ENCODE measurements at places on chromosomes 1 and 21.

DNA sequence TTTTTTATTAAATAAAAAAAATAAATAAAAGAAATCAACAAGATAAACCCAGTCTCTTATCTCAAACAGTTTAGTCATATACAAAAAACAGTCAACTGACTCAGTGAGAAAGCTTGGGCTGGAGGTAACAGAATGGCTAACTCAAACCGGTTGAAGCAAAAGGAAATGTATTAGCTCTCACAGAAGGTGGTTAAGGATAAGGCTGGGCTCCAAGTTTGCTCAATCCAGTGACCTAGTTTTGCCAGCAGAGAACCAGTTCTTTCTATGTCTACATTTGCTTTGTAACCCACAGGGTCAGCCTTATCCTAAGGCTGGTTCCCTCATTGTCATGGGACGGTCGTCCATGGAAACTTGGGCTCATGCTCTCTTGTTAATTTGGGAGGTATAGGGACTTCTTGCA, 144.5 kb upstream of the L1TD1 start:
- DNase-seq: no peak

DNA sequence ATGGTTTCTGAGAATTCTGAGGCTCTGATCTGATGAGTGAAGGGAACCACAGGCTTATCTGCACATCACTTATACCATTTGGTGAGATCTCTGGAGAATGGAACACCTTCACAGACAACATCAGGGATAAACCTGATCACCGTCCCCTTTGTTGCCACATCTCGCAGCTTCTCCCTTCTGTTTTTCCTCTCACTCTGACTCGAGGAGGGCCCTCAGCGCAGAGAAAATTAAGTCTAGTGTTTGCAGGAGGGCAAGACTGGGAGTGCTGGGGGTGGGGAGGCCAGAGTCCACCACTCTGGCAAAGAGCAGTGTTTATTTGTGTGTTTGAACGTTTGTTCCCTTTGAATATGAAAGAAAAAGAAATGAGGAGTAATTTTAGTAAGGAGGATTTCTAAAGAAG, 29.0 kb upstream of the BATF3 start:
- no peak for DNase-seq

- DNase-seq: no peak
These were observed 965 bp upstream of the SH2D5 start for GRCh38 chr1:20733360-20733975.

DNA sequence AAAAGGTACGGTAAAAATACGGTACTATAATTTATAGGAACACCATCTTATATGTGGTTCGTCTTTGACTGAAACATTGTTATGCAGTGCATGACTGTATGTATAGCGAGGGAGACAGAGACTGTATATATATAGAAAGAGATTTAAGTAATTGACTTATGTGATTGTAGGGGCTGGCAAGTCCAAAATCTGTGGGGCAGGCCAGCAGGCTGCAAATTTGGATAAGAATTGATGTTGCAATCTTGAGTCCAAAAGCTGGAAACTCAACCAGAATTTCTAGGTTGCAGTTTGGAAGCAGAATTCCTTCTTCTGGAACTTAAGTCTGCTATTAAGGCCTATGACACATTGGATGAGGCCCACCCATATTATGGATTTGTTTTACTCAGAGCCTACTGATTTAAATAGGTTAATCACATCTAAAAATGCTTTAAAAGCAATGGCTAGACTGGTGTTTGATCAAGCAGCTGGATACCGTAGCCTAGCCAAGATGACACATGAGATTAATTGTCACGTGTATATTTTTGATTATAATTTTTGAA, 42.0 kb downstream of the LAMC1 start:
- no peak for DNase-seq

DNA sequence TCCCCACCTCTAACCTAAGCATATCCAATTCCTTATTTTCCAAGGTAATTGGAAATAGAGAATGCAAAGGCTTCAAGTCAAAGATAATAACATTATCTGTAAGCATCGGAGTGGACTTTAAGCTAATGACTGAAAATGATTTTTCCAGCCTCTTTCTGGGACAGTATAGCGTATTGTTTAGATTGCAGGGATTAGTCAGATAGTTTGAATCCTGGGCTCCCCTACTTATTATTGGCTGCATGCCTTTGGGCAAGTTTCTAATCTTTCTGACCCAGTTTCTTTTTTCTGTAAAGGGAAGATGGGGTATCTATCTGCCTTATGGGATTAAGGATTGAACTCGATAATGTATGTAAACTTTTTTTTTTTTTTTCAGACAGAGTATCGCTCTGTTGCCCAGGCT, 1.5 kb upstream of the CDC20 start:
- no peak for DNase-seq

- DNase-seq: no peak
These were observed 1.0 kb downstream of the NTMT2 start for GRCh38 chr1:170146720-170147263.

- DNase-seq: peak; percentile 41
These were observed 12.3 kb downstream of the NES start for GRCh38 chr1:156664767-156665411.

GRCh38 chr1:234114648-234115307, 210.3 kb downstream of the SLC35F3 start:
- peak; percentile 71 for DNase-seq

- peak; percentile 78 for DNase-seq
These were observed 7.4 kb downstream of the CHI3L2 start for GRCh38 chr1:111234866-111235265.

GRCh38 chr1:162976628-162977027, 92.5 kb upstream of the RGS4 start:
- DNase-seq: no peak

DNA sequence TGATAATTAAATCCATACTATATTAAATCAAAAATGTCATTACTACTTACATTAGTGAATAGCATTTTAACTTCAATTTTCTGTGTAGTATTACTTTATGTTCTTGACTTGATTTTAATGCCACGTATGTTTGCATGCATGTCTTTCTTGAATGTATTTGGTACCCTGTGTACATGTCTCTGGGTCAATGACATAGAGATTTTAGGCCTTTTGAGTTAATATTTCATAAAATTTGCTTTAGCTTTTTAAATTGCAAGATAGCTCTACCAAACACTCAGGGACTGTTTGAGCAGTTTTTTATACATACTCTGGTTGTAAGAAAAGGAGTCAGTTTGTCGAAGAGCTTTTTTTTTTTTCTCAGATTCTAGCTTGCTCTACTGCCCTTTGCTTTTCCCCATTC, 1.5 kb downstream of the MLLT11 start:
- no peak for DNase-seq

GRCh38 chr1:243727503-243728203, 122.4 kb downstream of the AKT3 start:
- no peak for DNase-seq

DNA sequence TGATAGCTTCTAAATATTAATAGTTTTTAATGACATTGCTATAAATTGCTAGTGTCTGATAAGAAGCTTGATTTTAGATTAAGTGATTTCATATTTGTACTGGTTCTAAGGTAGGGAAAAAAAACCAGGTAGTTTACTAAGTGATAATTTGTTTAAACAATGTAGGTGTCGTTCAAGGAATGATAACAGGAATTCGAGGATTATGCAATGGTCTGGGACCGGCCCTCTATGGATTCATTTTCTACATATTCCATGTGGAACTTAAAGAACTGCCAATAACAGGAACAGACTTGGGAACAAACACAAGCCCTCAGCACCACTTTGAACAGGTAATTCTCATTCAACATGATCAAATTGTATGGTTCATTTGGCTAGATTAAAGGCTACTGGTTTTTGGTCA, 52.4 kb downstream of the SASS6 start:
- no peak for DNase-seq

GRCh38 chr1:184824691-184825323, 70.1 kb upstream of the EDEM3 start:
- DNase-seq: no peak

DNA sequence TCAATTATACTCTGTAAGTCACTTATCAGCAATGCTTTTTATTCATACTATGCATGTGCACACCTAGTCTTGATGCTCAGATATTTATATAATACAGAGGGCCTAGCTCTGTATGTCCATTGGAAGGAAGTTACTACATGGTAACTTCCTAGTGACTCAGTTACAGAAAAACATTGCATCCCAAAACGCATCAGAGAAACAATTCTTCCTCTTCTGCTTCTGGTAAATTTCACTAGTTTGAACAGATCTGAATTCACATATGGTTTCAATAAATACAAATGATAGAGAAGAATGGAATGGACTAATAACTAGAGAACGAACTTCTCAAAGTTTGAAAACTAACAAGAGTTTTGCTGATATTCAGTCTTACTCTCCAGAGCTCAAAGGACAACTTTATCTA, 811.3 kb upstream of the ADGRL2 start:
- DNase-seq: peak; percentile 22

- peak; percentile 61 for DNase-seq
These were observed 165.7 kb downstream of the NCAM2 start for GRCh38 chr21:21163904-21164303.

DNA sequence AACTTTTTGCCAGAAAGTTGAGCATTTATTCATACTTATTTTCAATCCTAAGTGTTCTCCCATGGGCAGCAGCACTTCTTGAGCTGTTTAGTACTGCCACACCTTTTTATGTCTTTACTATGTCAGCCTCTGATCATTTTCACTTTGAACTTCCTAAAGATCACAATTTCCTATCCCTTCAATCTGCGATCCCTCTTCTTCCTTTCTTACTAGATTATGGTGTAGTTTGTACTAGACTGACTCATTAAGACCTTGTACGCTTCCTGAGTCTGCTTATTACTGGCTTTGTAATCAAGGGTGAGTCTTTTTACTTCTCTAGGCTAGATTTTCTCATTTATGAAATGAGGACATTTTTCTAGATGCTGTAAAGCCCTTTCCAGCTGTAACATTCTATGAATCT, 55.1 kb downstream of the LRIG2 start:
- DNase-seq: no peak

- DNase-seq: no peak
These were observed 92.3 kb downstream of the KCNN3 start for GRCh38 chr1:154777781-154778180.

GRCh38 chr1:26372039-26372438, 511 bp downstream of the ZNF683 start:
- DNase-seq: no peak

- no peak for DNase-seq
These were observed 49.6 kb upstream of the ARHGAP29 start for GRCh38 chr1:94286864-94287437.

GRCh38 chr1:110688514-110688913, 13.8 kb upstream of the KCNA3 start:
- DNase-seq: no peak

DNA sequence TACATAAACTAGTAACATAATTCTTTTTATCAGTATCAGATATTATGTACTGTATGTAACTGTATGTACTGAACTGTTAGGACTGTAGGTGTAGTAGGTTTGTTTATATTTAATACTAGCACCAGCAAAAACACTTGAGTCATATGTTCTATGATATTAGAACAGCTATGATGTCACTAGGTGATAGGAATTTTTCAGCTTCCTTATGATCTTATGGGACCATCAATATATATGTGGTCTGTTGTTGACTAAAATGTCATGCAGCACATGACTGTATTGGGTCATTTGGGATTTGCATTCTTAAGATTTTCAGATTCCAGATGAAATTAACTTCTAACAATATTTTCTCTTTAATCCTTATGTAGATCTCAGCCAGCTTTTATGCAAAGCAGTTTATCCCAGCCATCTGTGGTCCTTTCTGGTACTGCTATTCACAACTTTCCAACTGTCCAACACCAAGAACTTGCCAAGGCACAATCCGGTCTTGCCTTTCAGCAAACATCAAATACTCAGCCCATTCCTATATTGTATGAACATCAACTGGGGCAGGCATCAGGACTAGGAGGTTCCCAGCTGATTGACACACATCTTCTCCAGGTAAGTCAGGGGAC, 38.3 kb upstream of the MYOCOS start:
- no peak for DNase-seq

DNA sequence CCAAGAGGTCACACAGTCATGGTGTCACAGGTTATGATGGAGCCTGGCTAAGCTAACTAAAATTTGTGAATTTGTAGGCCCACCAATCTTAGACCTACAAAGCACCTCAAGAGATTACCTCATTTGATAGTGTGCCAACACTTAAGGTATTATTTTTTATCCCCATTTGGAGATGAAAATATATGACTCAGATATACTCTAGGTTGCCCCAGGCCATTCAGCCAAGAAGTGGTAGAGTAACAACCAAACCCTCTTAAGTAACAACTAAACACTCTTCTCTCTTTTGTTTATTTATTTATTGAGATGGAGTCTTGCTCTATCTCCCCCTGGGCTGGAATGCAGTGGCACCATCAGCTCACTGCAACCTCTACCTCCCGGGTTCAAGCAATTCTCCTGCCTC, 14.3 kb downstream of the NPL start:
- DNase-seq: no peak

GRCh38 chr1:112687361-112687760, 12.9 kb downstream of the MOV10 start:
- DNase-seq: no peak

GRCh38 chr1:29211086-29212030, 19.4 kb downstream of the MECR start:
- peak; percentile 69 for DNase-seq

DNA sequence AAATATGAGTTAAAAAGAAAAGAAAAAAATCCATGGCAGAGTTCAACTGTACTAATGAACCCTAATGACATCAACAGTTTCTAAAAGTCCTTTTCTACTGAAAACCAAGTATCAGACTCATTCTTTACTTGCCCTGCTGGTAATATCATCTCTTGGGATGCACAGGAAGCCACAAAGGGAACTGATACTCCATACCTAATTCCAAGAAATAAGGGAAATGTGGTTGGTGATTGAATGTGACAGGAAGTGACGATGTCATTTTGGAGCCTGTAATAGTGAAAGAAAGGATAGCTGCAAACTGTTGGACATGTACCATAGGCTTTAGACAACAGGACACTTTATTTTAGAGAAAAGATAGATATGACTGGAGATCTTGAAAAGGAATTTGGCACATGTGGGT, 98.7 kb upstream of the VAV3 start:
- no peak for DNase-seq

GRCh38 chr21:21690068-21690665, 692.0 kb downstream of the NCAM2 start:
- no peak for DNase-seq

GRCh38 chr1:226510453-226510852, 38.1 kb upstream of the STUM start:
- no peak for DNase-seq

All from foreskin fibroblast (primary cell).